Stimulated activated CD4-positive, alpha-beta T cell treated with anti-CD3 and anti-CD28 coated beads, Interleukin-1b, Interleukin-23, amount 100 ng/mL, for 1 hour (primary cell): ENCODE measurements at places on chromosomes 12 and 14.

- no peak for DNase-seq
Observed at GRCh38 chr14:100288382-100289185, 17.7 kb downstream of the SLC25A29 start.

DNA sequence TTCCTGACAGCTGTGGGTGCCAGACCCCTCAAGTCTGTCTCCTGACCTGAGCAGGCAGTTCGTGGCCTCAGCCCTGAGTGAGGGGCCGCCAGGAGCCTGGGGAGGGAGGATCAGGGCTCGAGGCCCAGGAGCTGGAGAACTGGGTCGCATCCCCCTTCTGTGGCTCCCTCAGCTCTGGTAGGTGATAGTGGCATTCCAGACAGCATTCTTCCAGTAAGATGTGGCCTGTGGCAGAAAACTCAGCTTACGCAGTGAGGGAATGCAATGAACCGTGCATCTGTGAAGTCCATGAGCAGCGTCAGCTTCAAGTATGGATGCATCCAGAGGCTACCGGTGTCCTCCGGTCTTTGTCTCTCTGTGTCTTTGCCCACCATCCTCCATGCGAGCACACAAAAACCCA lies 28.4 kb upstream of the FBRSL1 start:
- DNase-seq, result no peak

DNA sequence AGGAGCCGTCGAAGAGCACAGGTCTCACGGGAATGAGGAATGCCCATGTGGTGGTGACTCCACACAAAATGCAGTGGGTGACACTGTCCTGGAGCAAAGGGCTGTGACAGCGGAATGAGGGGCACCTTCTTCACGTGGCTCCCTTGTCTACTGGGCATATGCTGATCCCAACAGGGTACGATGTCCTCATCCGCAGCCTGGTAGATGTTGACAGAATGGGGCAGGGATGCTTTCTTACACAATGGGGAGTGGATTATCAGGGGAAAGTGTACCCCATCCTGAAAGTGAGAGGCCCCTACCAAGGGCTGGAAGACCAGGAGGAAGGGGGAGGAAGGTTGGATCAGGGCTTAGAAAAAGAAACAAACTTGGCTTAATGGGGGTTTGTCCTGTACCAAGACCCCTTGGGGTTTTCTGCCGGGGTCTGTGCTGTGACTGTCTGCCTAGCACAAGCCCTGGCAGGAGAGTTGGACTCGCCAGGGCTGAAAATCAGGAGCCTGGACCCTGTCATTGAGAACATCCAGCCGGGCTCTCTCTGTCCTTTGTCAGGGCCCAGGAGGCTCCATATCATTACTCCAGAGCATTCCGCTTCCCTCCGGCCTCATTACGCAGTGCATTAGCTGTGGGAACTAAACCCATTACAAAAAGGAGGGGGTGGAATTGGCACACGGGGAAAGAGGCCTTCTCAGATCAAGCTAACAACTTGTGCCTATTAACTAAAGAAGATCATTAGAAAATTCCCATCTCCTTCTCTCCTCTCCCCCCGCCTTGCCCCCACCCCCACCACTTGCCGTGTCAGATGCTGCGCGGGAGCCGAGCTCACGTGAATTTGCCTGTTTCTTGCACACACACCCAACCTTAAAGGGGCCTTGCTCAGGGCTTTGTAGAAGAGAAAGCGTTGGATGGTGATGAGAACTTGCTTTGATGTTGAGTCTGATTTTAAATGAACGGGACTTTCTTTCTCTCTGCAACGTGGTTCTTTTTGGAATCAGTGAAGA lies 171.8 kb upstream of the PARP11 start:
- no peak for DNase-seq

- no peak for DNase-seq
Observed at GRCh38 chr14:78713716-78714115, 543.5 kb downstream of the NRXN3 start.

- no peak for DNase-seq
Observed at GRCh38 chr14:75875958-75876357, 105.8 kb downstream of the TGFB3 start.

DNA sequence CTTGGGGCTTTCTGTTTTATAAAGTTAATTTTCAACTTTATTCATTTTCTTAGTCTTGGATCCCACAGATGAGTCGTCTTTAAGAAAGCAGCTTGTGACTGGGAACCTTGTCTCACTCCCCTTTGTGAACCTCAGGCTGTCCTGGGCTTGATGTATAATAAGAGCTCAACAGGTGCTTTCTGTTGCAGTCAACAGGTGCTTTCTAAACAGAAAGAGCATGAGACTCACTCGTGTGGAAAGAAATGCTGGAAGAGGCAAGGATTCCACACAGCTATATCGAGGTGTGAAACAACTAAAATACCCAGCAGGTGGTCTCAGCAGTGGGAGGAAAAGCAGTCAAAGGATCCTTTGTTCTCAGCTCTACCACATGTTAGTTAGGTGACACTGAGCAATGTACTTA lies 398.9 kb downstream of the EGLN3 start:
- no peak for DNase-seq

DNA sequence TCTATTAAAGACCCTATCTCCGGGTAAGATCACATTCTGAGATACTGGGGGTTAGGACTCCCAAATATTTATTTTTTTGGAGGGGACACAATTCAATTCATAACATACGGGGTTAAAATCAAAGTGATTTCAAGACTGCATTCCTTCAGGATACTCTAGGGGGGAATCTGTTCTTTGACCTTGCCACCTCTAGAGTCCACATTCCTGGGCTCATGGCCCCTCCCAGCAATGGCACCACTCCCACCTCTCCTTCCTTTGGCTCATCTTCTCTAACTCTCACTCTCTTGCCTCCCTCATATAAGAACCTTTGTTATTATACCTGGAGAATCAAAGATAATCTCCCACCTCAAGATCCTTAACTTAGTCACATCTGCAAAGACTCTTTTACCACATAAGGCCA lies 79.5 kb downstream of the CAND1 start:
- no peak for DNase-seq

DNA sequence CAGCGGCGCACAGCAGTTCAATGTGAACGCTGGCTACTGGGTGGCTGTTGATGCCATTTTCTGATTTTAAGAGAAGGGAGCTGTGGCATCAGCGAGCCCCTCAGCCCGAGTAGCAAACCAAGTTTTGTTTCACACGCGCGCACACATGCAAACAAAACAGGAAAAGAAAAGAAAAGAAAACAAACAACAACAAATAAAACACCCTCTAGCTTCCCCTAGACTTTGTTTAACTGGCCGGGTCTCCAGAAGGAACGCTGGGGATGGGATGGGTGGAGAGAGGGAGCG lies 540 bp downstream of the PAX9 start:
- DNase-seq, result no peak

GRCh38 chr12:27330846-27331245 lies 1.8 kb upstream of the BMAL2 start:
- no peak for DNase-seq

DNA sequence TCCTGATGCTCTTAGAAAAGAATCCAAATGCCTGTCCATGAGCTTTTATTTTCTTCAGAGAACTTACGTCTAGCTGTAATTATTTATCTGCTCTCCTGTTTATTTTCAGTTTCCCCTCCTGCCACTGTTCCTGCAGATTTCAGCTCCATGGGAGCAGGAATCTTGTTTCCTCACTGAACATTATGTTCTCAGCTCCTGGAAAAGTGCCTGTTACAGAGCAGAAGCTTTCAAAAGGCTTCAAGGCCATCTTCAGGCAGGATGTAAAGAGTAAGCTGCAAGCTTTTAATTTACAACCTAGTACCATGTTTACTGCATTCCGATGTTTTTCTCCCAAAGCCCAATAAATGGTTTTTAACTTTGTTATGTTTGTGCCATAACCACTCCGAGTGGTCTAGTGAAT lies 98.4 kb upstream of the BTG1 start:
- DNase-seq, result no peak

DNA sequence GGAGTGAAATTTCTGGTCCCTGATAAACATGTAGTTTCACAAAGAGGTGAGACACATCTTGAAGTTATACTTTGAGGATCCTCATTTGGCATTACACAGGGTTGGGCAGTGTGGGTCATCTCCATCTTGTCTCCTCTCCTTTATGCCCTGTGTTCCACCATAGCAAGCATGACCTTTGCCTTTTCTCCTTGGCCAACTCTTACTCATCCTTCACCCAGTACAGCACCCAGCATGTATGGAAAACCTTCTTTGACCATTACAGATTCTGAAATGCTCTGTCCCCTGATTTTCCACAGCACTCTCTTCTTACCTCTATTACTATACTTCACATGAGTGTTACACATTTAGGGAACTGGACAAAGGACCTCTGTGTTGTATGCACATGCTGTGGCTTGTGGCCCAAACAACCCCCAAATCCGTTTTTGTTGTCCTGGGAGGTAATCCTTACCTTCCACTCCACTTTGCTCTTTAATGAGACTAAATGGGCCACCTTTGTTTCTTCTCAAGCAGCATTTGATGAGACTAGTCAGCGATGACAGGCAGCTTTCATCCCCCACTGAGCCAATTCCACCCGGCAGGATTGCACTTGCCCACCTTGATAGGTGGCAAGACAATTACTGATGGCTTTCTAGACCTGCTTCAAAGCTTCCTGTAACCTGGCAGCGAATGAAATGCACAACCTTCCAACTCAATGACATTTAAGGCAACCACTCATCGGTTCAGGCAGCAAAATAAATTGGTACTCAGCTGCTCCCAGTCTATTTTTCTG lies 163.5 kb downstream of the MON2 start:
- no peak for DNase-seq

DNA sequence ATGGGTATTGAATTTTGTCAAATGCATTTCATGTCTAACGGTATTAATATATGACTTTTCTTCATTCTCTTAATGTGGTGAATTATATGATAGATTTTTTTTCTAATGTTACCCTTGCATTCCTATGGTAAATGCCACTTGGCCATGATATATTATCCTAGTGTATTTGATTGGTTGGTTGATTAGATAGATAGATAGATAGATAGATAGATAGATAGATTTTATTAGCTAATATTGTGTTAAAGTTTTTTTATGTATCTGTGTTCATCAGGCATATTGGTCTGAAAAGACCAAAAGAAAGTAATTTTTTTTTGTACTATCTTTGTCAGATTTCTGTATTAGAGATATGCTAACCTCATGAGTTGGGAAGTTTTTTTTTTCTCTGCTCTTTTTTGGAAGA lies 124.6 kb downstream of the TGFB3 start:
- no peak for DNase-seq

DNA sequence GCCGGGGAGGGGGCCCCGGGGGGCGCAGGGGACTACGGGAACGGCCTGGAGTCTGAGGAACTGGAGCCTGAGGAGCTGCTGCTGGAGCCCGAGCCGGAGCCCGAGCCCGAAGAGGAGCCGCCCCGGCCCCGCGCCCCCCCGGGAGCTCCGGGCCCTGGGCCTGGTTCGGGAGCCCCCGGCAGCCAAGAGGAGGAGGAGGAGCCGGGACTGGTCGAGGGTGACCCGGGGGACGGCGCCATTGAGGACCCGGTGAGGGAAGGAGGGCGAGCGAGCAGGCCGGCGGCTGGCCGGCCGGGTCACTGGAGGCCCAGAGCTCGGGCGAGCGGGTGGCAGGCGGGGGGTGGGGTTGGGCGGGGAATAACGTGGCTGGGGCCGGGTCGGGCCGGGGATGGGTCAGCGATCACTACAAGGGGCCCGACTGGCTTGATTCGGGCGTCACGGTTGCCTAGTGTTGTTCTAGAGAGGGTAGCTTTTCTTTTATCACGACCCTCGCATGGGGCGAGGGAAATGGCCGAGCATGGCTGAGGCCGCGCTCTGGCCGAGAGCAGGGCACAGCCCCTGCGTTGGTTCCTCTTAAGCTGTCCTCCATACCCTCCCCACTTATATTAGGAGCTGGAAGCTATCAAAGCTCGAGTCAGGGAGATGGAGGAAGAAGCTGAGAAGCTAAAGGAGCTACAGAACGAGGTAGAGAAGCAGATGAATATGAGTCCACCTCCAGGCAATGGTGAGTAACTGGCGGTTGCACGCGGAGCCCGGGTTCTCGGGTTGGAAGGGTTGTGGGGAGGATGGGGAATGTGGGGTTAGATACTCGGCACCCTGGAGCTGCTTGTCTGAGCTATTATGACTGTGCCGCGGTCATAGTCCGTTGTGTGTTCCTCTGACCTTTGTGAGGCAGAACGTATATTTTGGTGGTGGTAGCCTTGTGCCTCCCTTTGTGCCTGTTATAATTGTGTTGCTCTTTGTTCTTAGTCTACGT lies 603 bp downstream of the PABPN1 start:
- DNase-seq, result peak; percentile 22

GRCh38 chr12:109739747-109740693 lies 26.4 kb downstream of the FAM222A start:
- no peak for DNase-seq

DNA sequence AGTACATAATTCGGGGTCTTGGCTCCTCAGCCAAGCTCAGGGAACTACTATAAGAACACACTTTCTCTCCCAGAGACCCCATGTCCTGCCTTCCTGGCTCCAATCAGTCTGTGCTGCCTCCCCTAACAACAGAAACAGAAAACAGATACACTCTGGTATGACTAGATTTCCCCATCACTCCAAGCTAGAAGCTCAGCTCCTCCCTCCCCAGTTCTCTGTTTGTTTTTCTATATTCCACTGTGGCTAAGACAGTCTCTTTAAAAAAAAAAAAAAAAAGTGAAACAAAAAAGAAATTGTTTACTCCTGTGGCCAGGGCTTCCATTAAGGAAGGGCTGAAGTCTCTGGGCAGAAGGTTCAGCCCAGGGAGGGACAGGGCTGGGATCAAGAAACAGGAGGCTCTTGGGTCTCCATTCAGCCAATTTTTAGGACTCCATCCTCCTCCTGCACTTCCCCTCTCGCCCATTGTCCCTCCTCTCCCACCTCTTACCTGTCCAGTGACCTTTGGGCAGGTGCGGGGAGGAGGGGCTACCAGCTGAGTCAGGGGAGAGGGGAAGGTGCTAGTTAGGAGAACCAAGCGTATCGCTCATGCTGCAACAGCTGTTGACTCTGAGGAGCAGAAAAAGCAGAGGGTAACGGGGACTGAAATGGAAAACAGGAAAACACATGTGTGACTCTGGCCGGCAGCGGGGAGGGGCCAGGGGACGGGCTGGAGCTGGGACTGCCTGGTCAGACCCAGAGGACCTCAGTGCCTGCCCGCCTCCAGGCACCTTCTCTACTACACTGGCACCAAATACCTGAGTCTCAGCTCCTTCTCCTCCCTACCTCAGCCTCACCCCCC lies 4.1 kb upstream of the SLC7A7 start:
- DNase-seq, result no peak

DNA sequence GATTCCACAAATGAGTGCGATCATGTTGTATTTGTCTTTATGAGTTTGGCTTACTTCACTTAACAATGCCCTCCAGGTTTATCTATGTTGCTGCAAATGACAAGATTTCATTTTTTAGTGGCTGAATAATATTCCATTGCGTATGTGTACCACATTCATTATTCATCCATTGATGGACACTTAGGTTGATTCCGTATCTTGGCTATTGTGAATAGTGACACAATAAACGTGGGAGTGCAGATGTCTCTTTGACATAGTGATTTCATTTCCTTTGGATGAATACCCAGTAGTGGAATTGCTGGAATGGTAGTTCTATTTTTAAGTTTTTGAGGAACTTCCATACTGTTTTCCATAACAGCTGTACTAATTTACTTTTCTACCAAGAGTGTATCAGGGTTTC lies 23.5 kb downstream of the AKAP6 start:
- DNase-seq, result no peak

GRCh38 chr12:123278101-123278627 lies 6.5 kb upstream of the CDK2AP1 start:
- no peak for DNase-seq

GRCh38 chr12:39145175-39145999 lies 240.0 kb upstream of the CPNE8 start:
- no peak for DNase-seq
